ENCODE measurements at places on chromosomes 7 and 10. TPM values are rescaled to one million over a fixed set of nuclear protein-coding genes. Genes with fewer than 3 reads are reported as not detected.

ACSM6 gene
- total RNA-seq, result not detected

SLK gene
- total RNA-seq, result 43.0 TPM

STOX1 gene
- 0.14 TPM for total RNA-seq

C1QL3 gene
- total RNA-seq, result under 0.01 TPM

ADCY1 gene
- total RNA-seq, result 0.28 TPM

SPDYE3 gene
- not detected for total RNA-seq

RAMP3 gene
- total RNA-seq, result not detected

SPDYE16 gene
- total RNA-seq, result not detected

CCAR1 gene
- total RNA-seq, result 21.7 TPM

PLXNA4 gene
- total RNA-seq, result 0.28 TPM

GPC2 gene
- 1.1 TPM for total RNA-seq

NAT16 gene
- not detected for total RNA-seq

SLC26A4 gene
- total RNA-seq, result 0.65 TPM

PLCE1 gene
- total RNA-seq, result 0.55 TPM

NPSR1 gene
- not detected for total RNA-seq

MOGAT3 gene
- not detected for total RNA-seq

All from smooth muscle cell of bladder (primary cell).